ENCODE measurements at places on chromosomes 11 and 22. TPM values are rescaled to one million over a fixed set of nuclear protein-coding genes. Genes with fewer than 3 reads are reported as not detected.

The GNB1L gene
- total RNA-seq = 7.0 TPM

The IFTAP gene
- total RNA-seq = 20.1 TPM

The CCDC87 gene
- total RNA-seq = 0.58 TPM

The B4GAT1 gene
- 20.4 TPM for total RNA-seq

The ROBO4 gene
- total RNA-seq = 6.3 TPM

The SERPINH1 gene
- total RNA-seq = 467 TPM

The TUBA8 gene
- 2.2 TPM for total RNA-seq

The OR10D3 gene
- total RNA-seq = not detected

The PGA5 gene
- total RNA-seq = not detected

- DNase-seq = no peak
These were observed 696.0 kb upstream of the CCDC179 start for GRCh38 chr11:23556163-23556750.

DNA sequence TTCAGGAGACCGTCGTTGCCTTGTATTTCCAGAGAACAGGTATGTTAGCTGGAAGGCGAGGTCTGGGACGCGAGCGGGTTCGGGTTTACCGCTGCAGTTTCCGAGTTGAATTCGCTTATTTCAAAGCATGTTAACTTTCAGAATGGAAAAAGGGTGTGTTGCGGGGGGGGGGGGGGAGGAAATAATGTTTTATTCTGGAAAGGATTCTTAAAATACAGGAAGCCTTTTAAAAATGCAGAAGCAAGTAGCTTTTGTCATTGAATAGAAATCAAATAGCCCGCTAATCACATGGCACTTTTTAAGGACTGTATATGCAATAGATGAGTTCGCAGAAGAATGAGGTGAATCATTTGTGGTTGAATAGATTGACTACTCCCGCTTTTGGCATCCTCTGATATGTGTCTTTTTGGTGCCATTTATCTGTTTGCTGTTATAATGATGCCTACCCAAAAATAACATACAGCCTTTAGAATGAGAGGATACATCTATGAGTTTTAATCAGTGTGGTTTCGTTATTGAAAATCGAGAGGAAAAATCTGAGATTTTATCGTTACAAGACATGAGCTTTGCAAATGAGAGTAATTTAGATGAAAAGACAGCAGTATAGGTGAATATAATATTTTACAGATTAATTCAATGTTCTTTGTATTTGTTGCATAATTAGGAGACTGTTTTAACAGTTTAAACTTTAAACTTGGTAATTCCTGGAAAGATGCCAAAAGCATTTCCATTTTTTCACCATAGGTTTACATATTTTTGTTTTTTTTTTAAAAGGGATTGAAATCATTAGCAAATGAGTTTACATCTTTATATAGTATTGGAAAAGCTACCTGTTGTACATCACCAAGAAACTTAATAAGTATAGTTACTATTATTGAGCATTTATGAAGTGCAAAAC lies 1.7 kb downstream of the PDE3B start:
- DNase-seq = no peak

DNA sequence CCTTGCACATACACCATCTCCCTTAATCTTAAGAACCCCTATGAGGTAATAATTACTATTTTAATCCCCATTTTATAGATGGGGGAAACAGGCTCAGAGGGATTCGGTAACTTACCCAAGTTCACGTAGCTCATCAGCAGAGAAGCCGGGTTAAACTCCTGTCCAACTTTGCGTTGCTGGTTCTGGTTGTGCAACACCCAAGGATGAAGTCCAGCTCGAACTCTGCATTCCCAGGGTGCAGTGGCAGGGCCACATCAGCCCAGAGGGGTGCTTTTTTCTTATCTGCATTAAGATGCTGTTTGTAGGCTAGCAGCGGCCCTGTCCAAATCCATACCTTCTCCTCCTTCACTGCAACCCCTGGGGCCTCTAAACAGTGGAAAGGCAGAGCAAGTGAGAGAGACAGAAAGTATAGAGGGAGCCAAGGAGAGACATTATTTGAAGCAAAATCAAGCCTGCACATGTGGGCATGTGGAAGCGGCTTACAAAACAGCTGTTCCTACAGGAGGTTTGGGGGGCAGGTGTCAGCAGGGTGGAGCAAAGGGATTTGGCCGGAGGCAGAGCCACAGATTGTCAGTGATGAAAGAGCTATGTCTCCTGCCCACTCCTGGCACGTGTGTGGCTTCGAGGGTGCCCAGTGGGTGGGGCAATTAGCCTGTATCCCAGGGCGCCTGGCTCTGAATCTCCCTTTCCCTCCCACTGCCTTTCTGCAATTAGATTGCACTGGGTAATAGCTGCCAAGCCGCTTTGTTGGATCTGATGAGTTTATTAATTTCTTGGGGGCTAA lies 129.5 kb upstream of the TBCEL start:
- DNase-seq = no peak

DNA sequence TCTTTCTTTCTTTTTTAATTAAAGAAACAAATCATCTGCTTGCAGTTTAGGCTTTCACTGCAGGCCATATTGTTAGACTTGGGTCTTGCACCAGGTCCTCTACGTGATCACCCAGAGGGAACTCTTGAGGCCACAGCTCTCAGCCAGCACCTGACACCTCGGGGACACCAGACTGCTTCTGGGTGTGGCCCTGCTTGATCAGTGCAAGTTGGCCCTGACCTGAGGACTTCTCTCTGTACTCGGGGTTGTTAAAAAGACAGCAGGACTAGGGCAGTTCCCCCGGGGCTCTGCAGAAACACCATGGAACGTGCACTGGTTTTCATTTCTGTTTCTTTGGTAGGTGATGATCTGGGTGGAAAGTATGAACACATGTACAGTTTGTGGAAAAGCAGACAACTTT lies 51.2 kb upstream of the MYO18B start:
- DNase-seq = no peak

DNA sequence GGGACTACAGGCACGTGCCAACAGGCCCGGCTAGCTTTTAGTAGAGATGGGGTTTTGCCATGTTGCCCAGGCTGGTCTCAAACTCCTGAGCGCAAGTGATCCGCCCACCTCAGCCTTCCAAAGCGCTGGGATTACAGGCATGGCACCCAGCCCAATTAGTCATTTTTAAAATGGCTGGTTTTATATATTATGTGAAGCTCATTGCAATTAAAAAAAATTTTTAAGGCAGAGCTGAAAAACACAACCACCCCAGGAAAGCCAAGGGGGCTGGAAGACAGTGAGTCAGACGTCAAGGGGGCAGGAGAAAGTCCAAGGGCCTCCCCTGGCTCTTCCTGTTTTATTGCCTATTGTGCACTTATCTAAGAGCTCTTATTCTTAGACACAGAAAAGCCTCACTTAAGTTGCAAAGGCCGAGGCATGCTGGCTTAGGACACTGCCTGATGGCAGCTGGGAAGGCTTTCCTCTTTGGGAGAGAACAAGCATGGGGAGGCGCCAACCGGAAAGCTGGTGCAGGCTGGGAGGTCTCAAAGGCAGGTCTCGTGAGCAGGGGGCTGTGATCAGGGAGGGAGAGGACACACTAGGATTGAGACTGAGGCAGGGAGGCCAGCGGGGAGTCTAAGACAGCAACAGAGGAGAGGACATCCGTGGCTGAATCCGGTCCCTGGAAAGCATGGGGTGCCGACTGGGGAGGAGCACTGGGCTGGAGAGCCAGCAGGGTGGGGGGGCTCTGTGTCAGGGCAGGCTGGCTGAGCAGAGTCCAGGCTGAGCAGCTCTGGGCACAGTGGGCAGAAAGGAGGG lies 11.1 kb upstream of the OSM start:
- DNase-seq = no peak

GRCh38 chr11:75443043-75443442 lies 10.0 kb upstream of the KLHL35 start:
- no peak for DNase-seq

DNA sequence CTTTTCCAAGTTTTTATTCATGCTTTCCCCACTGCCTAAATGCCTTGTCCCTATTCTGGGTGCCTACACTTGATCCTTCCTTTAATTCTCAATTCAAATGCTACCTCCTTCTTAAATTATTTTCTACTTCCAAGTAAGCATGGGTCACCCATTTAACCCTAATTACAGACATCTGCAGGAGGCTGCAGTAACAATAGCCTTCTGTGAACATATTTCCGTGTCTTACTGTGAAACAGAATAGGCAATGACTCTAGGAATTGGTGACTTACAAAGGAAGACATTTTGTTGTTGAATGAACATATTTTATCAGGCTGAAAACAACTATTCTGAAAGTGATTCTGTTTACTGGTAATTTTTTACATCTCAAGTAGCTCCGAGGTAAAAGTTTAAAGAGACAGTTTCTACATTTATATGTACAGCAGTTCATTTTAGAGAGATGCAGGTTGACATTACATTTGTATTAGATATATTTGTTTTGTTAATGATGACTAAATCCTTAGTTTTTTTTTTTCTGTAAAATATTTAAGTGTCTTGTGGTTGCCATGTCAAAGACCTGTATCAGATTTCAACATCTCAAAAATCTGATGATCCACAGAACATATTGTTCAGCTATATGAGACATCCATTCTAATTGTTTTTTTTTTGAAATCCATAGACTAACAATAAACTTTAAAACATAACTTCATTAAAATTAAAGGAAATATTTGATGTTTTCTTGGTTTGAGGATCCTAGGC lies 316.8 kb downstream of the CASP12 start:
- no peak for DNase-seq

DNA sequence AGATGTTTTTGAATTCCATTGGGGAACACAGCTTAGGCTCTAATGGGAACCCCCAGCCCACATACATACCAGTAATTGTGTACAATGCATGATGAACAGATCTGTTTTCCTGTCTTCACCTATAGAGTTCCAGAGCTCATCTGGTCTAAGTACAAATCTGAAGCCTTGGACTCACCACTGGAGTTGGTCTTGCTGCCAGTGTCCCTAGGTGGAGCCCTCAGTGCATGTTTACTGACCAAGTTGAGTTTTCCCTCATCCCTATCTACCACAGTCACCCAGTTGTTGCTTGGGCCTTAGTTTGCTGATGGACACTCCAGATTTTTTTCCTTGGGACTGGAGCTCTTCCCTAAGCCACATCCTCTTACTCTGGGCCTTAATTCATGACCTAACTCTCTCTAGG lies 159.2 kb upstream of the DDI1 start:
- no peak for DNase-seq

- DNase-seq = peak; percentile 67
These were observed 44.5 kb downstream of the TRIOBP start for GRCh38 chr22:37741312-37741795.

DNA sequence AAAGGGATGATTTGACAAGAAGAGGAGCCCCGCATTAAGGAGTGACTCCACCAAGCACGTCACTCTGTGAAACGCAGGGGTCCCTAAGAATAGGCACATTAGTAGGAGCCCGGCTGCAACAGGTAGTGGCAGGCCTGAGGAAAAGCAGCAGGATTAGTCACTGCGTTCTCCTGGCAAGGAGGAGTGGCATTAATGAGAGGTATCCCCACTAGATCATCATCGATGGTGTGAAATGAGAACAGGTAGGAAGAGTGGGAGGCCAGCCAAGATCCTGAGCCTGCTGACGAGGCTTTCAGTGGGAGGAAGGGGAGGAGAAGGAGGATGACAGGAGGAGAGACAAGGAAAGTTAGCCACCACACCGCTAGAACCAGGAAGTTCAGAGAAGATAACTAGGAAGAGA lies 38.6 kb downstream of the NRXN2 start:
- no peak for DNase-seq

DNA sequence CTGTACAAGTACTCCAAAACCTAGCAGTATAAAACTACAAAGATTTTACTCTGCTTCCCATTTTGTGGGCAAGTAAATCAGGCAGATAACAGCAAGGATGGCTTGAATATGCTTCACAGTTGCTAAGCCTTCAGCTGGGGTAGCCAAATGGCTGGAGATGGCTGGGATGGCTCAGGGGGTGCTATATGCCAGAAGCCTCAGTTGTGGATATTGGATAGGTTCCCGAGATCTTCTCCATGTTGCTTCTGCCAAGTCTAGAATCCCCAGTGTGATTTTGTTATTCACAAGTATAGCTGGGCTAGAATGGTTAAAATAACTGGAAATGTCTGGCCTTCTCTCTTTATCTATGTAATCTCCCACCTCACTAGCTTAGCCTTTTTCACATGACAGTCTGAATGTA lies 472.3 kb upstream of the ARHGAP42 start:
- no peak for DNase-seq
